ENCODE measurements at places on chromosomes 1 and 21.

- no peak for DNase-seq
Observed at GRCh38 chr1:6125366-6125765, 54.8 kb downstream of the CHD5 start.

GRCh38 chr1:11463177-11463576 lies 15.8 kb upstream of the DISP3 start:
- no peak for DNase-seq

DNA sequence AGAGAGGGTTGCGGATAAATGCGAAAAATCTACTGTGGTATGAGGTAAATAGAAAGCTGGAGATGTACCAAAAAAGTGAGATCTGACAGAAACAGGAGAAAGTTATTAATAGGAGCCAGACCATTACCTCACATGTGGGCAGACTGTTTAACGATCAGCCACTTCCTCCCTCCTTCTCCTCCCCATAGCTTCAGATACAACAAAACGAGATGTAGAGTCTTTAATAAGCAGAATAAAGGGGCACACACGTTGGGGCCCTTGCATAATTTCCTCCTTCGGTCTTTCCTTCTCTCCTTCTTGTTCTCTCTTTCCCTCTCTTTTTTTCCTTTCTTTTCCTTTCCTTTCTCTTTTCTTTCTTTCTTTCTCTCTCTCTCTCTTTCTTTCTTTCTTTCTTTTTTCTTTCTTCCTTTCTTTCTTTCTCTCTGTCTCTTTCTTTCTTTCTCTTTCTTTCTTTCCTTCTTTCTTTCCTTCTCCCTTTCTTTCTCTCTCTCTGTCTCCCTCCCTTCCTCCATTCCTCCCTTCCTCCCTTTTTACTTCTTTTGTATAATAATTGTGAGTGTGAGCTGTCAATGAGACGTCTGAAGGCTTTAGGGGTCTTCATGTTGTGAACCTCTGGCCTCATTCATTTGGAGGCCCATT lies 242.1 kb downstream of the GRIK1 start:
- DNase-seq, result no peak

DNA sequence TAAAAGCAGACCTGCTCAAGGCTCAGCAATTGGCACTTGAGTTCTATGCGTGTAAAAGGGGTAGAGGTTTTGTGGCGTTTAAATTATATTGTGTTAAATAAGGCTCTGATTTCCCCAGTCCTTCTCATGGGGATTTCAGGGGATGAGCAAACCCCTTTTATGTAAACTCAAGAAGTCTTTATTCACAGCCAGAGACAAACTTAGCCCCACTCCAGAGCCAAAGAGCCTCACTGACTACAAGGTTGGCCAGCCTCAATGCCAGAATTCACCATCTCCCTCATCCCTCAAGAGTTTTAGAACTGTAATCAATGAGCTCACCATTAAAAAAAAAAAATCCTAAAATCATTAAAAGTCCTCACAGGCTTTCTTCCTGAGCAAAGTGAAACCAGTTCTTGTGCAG lies 107.8 kb downstream of the SLC30A10 start:
- no peak for DNase-seq

GRCh38 chr1:159598196-159598595 lies 10.6 kb downstream of the APCS start:
- DNase-seq, result no peak

GRCh38 chr1:173628888-173629287 lies 6.2 kb upstream of the TEX50 start:
- DNase-seq, result no peak

GRCh38 chr1:39990428-39990827 lies 35.5 kb downstream of the MFSD2A start:
- DNase-seq, result no peak

GRCh38 chr1:1001057-1001783 lies 1.3 kb upstream of the HES4 start:
- DNase-seq, result no peak

DNA sequence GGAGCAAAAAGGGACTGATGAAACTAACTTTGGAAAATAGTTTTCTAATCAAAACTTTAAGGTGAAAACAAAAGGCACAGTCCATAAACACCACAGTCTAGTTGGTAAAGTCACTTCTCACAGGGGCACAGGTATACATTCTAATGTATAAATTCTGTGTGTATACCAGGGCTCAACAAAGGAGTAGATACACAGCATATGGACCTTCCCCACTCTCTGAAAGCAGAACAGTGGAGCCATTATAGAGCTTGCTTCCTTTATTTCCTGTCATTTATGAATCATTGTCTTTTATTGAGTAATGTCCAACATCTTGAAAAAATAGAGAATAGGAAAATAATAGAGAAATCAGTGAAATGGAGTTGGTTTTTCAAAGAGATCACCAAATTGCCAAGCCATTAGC lies 746.5 kb upstream of the CHRM3 start:
- no peak for DNase-seq

DNA sequence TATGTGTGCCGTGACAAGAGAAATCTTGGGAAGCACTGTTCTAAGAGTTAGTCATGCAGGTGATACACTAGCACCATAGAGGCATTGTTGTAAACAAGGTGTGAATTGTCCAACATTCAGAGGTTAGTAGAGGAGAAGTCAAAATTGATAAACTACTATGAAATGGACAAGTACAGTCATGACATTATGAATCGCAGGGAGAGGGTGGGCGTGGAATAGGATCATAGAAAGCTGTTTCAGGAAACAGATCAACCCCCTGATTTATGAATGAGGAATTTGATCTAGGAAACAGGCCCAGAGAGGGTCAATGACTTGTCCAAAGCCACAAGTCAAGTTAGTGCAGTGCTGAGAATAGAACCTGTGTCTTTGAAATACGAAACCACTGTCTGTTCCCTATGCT lies 58.5 kb upstream of the LAX1 start:
- no peak for DNase-seq

- no peak for DNase-seq
Observed at GRCh38 chr1:55338448-55338820, 123.3 kb upstream of the USP24 start.

GRCh38 chr1:4675454-4676186 lies 21.2 kb downstream of the AJAP1 start:
- DNase-seq, result no peak

DNA sequence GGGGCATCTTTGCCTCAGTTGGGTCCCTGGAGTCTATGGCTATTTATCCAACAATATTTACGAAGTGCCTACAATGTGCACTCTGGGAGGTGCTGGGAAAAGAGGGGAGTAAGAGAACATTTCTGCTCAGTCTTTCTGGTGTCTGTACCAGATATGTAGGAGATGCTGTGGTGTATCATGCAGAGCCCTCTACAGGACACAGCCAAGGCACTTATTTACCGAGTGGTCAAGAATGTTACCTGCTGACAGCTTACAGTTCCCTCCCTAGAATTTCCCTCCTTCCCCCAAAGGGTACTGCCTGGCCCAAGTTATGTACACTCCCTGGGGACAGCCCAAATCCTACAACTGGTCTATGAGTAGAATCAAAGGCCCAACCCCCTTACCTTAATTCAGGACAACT lies 177.7 kb downstream of the C1orf94 start:
- no peak for DNase-seq

DNA sequence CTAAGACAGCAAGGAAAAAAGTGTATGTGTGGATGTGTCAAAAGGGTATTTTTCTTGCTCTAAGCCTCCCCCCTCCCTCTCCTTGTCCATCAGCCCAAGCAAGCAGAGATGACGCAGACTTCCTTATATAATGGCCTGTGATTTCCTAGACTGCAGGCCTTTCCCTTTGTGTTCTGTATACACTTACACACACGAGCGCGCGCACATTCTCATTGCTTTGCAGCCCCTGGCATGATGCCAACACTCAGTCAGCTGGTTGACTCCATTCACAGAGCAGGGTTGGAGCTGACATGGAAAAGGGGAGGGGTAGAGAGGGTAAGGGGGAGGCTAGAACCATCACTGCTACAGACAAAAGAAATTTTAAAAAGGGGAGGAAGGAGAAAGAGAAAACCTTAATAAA lies 41.8 kb downstream of the GATAD2B start:
- peak; percentile 99 for DNase-seq

- no peak for DNase-seq
Observed at GRCh38 chr1:114154146-114154962, 685 bp upstream of the SYT6 start.

DNA sequence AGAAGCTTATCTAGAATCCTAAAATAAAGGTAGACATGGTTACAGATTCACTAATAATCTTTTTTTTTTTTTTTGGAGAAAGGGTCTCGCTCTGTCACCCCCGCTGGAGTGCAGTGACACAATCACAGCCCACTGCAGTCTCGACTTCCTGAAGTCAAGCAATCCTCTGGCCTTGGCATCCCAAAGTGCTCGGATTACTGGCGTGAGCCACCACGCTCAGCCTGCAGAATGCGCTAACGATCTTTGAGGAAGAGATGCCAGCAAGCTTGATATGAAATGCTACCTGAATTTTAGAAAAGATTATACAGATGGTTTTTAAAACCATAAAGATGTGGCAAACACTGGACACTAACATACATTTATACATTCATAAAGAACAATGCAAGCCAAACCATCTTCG lies 4.1 kb upstream of the GNPAT start:
- no peak for DNase-seq

DNA sequence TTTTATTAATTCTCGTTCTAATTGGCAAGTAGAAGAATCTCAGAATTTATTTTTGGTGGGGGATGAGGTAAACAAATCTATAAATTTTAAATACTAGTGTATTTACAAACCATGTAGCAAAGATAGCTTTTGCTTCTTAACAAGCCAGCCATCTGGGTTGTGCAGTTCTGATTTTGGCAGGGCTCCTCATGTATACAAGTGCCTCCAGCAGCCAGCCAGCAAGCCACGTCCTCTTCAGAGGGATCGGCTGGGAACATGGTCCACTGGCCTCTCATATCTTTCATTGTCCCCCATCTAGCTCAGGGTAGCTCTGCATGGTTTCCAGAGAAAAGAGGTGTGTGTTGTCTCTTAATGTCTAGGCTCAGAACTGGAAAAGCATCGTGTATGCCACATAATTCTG lies 659.1 kb downstream of the MRPL39 start:
- DNase-seq, result no peak

DNA sequence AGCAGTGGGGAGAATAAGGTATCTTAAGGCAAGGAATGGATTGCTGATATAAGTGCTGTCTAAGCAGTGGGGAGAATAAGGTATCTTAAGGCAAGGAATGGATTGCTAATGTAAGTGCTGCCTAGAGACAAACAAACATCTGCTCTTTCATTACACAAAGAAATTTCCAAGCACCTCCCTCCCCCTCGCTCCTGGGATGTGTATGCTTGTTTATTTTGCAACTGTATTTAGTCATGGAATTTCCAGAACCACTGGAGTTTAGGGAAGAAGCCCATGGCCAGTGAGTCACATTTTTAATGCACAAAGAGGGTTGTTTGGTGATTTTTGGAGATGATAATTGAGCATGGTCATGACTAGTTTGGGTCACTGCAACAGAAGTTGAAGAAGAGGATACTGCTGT lies 21.5 kb downstream of the PDPN start:
- no peak for DNase-seq

DNA sequence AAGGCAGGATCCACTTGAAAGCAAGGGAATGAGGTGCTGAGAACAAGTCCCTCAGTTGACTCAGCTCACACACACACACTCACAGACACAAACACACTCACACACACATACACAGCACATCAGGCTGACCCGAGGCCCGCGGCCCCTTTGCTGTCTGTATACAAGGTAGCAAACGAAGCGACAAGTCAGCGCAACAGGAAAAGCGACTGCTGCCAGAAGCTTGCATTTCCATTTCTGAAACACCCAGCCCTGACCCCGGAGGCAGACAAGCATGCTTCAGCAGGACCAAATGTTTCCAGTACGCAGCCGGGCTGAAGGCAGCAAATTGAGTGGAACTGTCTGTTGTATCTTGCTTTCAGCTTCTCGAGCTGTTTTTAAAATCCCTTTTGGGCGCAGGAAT lies 501.6 kb downstream of the NPHP4 start:
- DNase-seq, result no peak

DNA sequence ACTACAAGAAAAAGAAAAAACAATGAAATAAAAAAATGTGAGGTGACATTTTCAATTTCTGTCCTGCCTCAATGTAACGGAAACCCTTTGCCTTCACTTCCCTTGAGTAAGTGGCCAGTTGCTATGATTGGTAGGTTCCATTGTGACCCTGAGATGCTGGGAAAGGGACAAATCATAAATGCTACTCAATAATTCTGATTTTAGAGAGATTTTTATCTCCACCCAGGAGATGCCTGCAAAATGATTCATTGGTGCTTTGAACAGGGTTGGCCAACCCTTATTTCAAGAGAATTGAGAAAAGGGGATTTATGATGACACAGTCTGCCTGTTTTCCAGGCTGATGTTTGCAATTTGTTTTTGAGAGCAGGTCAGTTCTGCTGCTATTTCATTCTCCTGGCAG lies 22.5 kb downstream of the XCL1 start:
- no peak for DNase-seq

- no peak for DNase-seq
Observed at GRCh38 chr1:31441558-31441957, 28.5 kb downstream of the SERINC2 start.

- no peak for DNase-seq
Observed at GRCh38 chr1:231037585-231038517, 2.2 kb downstream of the FAM89A start.

GRCh38 chr1:87968197-87968955 lies 639.7 kb downstream of the LMO4 start:
- DNase-seq, result no peak

DNA sequence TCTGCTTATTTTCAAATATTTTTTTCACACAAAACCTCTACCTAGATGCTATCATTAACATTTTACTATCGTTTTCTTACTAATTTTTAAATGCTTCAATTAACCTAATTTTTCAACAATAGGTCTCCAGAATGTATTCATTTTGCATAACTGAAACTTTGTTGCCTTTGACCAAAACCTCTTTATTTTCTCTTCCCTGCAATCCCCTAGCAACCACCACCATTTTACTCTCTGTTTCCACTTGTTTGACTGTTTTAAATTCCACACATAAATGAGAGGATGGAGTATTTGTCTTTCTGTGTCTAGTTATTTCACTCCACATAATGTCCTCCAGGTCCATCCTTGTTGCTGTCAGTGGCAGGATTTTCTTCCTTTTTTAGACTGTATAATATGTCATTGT lies 9.5 kb upstream of the F13B start:
- DNase-seq, result no peak

GRCh38 chr1:2523191-2523890 lies 3.1 kb downstream of the PANK4 start:
- no peak for DNase-seq

DNA sequence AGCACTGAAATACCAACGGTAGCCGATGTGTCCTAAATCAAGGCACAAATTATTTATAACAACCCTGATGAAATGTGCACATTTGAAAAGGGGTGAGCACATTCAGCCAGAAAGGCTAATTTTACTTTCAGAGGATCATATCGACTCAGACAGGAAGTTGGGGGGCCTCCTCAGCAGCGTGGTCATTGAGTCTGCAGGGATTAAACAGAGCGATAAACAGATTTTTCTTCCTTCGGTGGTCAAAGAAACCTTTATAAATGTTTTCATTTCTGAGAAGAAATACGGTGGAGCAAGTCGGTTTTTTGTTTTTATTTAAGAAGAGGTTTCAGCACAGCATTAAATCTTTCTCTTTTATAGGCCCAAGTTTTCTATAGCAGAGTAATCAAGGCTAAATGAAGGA lies 45.7 kb downstream of the PGM1 start:
- DNase-seq, result no peak

GRCh38 chr1:204909109-204909508 lies 38.4 kb downstream of the NFASC start:
- no peak for DNase-seq

- no peak for DNase-seq
Observed at GRCh38 chr1:29100487-29100886, 23.2 kb downstream of the TMEM200B start.

Data from SHP77 treated with DMSO at 0.1 percent for 48 hours (cell line).